GOT3 (cell line): ENCODE measurements at places on chromosomes 5 and 9.

- no peak for DNase-seq
Observed at GRCh38 chr9:101586651-101587050, 8.1 kb downstream of the PPP3R2 start.

DNA sequence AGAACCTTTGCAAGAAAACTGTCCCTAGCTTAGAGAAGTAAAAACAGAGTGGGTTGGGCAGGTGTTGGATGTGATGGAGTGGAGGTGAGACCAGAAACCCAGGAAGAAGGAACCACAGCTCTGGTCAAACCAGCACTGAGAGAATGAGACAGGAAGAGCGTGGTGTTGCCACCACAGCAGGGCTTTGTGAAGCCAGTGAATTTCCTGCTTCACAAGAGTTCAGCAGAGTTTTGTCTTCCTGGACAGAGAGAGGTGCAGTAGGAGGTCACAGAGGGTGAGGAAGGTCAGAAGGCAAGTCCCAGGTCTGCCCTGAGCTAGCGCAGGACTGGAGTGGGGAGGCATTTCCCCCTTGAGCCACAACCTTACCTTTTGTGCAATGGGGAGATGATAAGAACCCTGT lies 2306.2 kb upstream of the ACO1 start:
- DNase-seq = no peak

DNA sequence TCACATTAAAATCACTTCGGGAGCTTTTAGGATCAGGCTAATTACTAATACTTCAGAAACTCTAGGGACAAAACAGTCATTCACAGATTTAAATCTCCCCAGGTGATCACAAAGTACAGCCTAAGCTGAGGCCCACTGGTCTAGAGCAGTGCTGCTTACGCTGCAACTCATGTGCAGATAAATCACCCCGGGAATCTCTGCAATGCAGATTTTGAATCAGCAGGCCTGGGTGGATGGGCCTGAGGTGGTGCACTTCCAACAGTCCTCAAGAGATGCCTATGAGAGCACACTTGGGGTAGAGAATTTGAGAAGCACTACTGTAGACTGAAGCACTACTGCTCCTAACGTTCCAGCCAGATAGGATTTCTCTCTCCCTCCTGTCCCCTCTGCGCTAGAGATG lies 28.4 kb downstream of the CSF1R start:
- DNase-seq = no peak

- DNase-seq = no peak
Observed at GRCh38 chr9:27977931-27978330, 404.6 kb upstream of the C9orf72 start.

GRCh38 chr5:78746021-78746770 lies 97.6 kb upstream of the LHFPL2 start:
- DNase-seq = no peak

GRCh38 chr5:65548281-65548680 lies 14.7 kb downstream of the CENPK start:
- no peak for DNase-seq

DNA sequence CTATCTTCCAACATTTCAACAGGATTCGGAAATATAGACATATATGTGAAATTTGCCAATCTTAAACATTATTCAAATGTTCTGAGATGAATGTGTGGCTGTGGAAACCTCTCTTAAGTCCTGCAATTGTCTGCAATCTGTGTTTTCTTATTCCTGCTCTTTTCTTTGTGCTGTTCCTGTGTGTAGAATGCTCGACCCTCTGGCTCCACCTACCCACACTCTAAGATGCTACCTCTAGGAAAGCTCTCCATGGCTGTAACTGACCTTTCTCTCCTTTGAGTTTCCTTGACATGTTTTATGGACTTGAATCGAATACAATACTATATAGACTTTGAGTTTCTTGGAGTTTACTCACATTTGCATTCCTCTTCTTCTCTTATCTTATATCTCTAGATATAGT lies 120.6 kb upstream of the ASTN2 start:
- DNase-seq = no peak

- DNase-seq = no peak
Observed at GRCh38 chr9:13814647-13815400, 499.1 kb downstream of the NFIB start.

DNA sequence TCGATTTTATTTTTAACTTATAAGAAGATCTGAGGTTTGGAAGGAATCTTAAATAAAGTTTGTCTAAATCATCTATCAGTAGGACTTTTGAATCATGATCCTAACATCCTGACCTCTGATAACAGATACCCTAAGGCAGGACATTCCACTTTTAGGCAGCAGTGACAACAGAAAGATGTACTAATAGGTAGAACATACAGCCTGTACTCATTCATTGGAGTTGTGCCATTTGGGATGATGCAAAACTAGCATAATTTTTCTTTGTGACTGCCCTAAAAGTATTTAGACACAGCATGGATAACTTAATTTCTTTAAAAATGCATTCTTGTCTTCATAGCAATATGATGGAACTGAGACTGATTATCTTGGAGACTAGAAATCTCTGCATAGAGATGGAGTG lies 39.7 kb downstream of the CDC42SE2 start:
- DNase-seq = no peak

- DNase-seq = no peak
Observed at GRCh38 chr5:52837591-52838001, 49.9 kb downstream of the ITGA1 start.

- no peak for DNase-seq
Observed at GRCh38 chr9:89752154-89752553, 147.3 kb downstream of the GADD45G start.

DNA sequence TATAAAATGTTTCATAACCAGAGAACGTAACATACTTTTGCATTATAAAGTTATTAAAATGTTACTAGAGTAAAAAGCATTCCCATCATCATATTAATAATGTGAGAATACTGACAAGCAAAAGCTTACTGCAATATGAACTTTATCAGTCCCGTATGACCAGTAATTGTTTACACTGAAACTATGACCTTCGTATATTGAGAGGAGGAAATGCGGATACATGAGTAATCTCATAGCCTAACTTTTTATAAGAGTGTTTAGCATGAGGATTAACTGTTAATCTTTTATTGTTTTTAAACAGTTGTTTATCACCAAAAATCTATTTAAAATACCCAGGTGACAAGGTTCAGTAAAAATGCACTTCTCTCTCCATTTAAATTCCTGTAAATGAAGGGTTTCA lies 272.4 kb downstream of the SLF1 start:
- DNase-seq = no peak

DNA sequence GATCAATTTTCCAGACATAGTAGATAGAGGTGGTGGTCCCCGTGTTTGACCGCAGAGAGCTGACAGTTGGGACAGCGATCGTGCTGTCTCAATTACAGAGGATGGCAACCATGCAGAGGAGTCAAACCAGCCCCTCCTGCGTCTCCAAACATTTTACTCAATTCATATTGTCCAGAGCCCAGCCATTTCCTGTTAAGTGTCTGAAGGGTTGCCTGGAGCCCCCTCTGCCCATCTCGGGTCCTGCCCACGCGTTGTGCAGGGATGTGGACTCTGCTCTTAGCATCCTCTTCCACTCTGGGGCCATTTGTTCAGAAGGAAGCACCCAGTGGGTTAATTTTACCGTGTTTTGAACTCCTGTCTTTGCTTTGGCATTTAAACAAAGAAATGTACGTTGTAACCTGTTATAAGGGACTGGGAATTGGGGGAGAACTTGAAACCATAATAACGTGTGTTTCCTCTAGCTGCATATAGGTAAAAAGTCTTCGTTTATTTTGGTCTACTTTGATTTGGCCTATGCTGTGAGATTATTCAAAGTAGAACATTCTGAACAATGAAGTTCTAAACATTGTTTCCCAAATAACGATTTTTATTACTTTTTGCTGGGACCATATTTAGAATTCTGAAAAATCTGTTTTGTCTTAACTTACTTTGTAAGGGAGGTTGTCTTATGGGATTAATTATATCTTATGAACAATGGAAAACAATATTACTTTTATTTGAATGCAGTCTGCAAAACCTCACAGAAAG lies 876 bp downstream of the EGFLAM start:
- no peak for DNase-seq

GRCh38 chr5:44665101-44665701 lies 143.5 kb upstream of the MRPS30 start:
- DNase-seq = peak; percentile 60

GRCh38 chr9:89991204-89991790 lies 386.5 kb downstream of the GADD45G start:
- DNase-seq = no peak

- no peak for DNase-seq
Observed at GRCh38 chr5:153964191-153964879, 74.4 kb downstream of the FAM114A2 start.

GRCh38 chr5:155934964-155935363 lies 392.0 kb upstream of the SGCD start:
- no peak for DNase-seq

- DNase-seq = no peak
Observed at GRCh38 chr5:149203921-149204441, 62.7 kb downstream of the ABLIM3 start.
